ENCODE measurements at places on chromosomes 3 and 15.

DNA sequence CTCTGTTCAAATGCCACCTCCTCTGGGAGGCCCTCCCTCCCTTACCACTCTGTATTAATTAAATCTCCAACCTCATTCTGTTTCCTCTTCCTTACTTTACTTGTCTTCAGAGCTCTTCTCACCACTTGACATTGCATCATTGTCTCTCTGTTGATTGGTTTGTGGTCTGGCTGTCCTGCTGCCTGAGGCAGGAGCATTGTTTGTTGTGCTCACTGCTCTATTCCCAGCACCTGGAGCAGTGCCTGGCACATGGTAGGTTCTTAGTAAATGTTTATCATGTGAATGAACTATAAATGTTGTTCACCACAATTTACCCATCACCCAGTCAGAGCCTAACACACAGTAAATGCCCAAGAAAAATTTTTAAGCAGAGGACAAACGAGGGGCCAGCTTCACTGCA lies 6.7 kb upstream of the BFSP2 start:
- no peak for DNase-seq

- no peak for DNase-seq
Measured at GRCh38 chr15:68028137-68028887, 25.8 kb upstream of the PIAS1 start.

- peak; percentile 84 for DNase-seq
Measured at GRCh38 chr15:92906563-92907081, 6.5 kb downstream of the CHD2 start.

GRCh38 chr3:73024836-73025235 lies 28.2 kb downstream of the PPP4R2 start:
- DNase-seq, result no peak

- no peak for DNase-seq
Measured at GRCh38 chr3:152315623-152316022, 46.9 kb downstream of the MBNL1 start.

GRCh38 chr3:170180908-170181885 lies at the start of gene PHC3:
Gene PHC3, minus strand, starts transcription at chr3:170181733. Its CDS starts 18 bp downstream, at chr3:170181715.
- DNase-seq, result peak; percentile 96

- DNase-seq, result no peak
Measured at GRCh38 chr15:96335411-96336024, 5.0 kb downstream of the NR2F2 start.

DNA sequence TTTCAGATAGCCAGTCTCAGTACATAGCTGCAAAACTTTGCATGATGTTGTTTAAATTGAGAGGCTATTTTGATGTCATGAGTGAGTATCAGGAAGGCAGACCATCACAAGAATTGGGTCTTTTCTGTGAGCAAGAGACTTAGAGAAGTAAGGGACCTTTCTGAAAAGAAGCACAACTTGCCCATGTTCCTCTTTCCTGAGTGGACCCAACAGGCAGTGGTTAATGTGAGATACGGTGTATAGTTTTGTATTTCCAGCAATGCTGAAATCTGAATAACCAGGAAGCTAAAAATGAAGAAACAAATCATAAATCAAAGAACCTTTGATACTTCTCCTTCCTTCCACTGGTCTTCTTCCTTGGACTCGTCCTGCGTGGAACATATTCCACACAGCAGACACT lies 25.1 kb downstream of the MCTP2 start:
- DNase-seq, result no peak

- no peak for DNase-seq
Measured at GRCh38 chr3:72238010-72238691, 453.2 kb upstream of the PROK2 start.

GRCh38 chr15:64161688-64162477 lies 939 bp downstream of the PPIB start:
- DNase-seq, result no peak

GRCh38 chr15:60215225-60215963 lies 182.4 kb downstream of the ANXA2 start:
- no peak for DNase-seq

DNA sequence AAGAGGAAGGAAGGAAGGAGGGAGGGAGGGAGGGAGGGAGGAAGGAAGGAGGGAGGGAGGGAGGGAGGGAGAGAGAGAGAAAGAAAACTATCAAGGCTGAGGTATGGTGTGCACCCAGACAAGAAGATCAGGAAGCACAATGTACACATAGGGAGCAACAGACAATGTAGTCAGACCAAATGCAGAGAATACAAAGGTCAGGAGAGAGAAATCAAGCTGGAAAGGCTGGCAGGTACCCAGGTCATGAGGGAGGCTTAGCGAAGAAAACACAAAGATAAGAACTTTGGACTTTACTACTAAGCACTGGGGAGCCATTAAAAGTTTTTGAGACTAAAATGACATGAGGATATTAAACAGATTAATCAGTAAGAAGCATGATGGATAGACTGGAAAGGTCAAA lies 176.0 kb upstream of the TMCO5A start:
- DNase-seq, result no peak

DNA sequence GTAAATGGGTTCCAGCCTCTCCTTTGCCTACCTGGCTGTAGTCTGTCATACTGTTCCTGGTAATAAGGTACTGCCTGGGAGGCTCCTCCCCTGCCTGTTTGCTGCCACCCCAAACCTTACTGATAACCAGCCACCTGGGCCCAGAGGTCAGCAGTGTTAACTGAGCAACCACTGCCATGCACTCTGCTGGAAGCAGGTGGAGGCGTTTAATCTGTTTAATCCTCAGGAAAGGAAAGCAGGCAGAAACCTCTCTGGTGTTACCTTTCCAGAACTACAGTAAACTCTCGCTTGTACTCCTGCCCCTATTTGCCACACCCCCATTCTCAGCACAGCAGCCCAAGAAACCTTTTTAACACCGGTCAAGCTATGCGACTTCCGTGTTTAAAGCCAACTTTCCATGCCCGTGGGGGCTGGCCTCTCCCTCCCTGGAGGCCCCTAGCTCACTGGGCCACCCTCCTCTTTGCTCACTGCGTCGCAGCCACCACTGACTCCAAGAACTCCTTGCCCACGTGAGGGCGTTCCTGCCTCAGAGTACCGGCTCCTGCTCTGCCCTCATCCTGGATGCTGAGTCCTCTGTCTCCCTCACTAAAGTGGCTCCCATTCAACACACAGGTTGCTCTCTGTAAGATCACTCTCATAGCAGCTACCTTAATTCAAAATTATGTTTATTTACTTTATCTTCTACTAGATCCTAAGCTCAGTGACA lies 8.3 kb downstream of the BDH1 start:
- no peak for DNase-seq

DNA sequence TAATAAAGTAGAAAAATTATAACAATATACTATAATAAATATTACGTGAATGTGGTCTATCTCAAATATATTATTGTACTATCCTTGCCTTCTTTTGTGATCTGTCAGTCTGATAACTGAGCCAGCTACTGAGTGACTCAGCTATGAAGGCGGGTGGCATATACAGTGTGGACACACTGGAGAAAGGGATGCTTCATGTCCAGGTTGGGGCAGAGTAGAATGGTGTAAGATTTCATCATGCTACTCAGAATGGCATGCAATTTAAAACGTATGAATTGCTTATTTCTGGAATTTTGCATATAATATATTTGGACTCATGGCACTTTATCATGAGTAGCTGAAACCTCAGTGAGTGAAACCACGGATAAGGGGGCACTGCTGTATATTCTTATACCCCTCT lies 172.9 kb upstream of the TBC1D5 start:
- DNase-seq, result no peak

GRCh38 chr3:151321526-151321925 lies 4.9 kb upstream of the GPR87 start:
- no peak for DNase-seq

- DNase-seq, result no peak
Measured at GRCh38 chr3:12312010-12312409, 23.1 kb downstream of the PPARG start.

DNA sequence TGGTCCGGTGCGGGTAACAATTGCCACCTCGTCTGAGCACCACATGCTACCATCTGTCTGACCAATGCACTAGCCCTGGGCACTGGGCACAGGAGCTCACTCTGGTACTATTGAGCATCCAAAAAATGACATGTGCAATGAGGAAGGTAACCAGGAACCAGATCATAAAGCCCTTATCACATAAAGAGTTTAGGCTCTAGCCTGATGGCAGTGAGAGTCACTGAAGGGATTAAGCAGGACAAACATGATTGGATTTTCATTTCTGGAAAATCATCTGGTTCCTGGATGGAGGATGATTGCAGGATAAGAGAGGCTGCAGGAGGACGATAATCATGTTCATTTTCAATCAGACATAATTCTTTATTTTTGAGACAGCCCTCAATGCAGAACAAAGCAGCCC lies 12.4 kb downstream of the NDUFB4 start:
- no peak for DNase-seq

GRCh38 chr3:60772584-60772983 lies 478.7 kb downstream of the FHIT start:
- no peak for DNase-seq

DNA sequence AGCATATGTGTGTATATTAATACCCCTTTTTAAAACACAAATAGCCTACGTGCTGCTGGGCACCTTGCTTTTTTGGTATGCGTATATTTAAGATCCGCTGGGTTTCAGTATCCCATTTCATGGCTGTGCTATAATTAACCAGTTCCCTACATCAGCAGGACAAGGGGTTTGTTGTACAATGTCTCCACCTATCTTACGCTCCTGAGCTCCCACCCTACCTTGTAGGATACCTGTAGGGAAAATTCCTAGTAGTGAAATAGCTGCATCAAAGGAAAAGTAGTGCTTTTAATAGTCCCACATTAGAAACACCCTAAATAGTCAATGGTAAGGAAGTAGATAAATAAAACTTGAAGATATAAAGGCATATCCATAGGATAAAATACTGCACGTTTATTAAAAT lies 1.4 kb downstream of the MAP6D1 start:
- no peak for DNase-seq

DNA sequence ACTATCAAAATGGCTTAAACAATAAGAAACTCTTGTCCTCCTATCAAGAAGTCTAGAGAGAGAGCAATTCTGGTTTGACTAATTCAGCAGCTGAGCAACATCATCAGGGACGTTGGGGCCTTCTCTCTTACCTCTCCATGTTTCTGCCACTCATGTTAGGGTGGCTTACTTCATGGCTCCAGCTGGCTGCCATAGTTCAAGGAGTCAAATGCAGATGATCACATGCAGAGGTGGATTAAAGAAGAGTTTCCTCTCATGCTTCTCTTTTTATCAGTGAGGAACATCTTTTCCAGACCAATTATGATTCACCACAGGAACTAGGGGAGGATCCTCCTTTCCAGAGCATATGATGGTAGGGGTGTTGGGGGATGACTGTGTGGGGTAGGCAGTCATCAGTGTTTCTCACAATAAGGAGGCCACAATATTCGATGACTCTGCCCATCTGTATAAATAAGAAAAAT lies 45.5 kb downstream of the NEK11 start:
- peak; percentile 9 for DNase-seq

GRCh38 chr3:113769551-113769950 lies 22.7 kb downstream of the ATP6V1A start:
- no peak for DNase-seq

- no peak for DNase-seq
Measured at GRCh38 chr3:158107605-158108444, 1.6 kb upstream of the SHOX2 start.

- DNase-seq, result no peak
Measured at GRCh38 chr3:38002291-38002876, 11.8 kb downstream of the VILL start.

DNA sequence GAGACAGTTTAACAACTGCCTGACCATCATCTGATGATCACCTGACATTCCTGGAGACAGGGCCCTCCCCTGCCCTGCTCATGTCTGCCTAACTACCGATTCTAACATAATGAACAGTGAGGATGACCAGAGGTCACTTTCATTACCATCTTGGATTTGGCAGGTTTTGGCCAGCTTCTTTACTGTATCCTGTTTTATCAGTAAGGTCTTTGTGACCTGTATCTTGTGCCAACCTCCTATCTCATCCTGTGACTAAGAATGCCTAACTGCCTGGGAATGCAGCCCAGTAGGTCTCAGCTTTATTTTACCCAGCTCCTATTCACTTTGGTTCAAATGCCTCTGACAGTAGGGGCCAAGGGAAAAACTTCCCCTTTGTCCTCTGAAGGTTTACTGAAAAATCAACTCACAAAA lies 40.2 kb downstream of the METTL6 start:
- DNase-seq, result no peak

GRCh38 chr3:31776016-31776415 lies 205.0 kb downstream of the OSBPL10 start:
- no peak for DNase-seq

- DNase-seq, result no peak
Measured at GRCh38 chr3:179229177-179229576, 21.7 kb downstream of the KCNMB3 start.

- no peak for DNase-seq
Measured at GRCh38 chr3:69764861-69765260, 25.6 kb downstream of the MITF start.

DNA sequence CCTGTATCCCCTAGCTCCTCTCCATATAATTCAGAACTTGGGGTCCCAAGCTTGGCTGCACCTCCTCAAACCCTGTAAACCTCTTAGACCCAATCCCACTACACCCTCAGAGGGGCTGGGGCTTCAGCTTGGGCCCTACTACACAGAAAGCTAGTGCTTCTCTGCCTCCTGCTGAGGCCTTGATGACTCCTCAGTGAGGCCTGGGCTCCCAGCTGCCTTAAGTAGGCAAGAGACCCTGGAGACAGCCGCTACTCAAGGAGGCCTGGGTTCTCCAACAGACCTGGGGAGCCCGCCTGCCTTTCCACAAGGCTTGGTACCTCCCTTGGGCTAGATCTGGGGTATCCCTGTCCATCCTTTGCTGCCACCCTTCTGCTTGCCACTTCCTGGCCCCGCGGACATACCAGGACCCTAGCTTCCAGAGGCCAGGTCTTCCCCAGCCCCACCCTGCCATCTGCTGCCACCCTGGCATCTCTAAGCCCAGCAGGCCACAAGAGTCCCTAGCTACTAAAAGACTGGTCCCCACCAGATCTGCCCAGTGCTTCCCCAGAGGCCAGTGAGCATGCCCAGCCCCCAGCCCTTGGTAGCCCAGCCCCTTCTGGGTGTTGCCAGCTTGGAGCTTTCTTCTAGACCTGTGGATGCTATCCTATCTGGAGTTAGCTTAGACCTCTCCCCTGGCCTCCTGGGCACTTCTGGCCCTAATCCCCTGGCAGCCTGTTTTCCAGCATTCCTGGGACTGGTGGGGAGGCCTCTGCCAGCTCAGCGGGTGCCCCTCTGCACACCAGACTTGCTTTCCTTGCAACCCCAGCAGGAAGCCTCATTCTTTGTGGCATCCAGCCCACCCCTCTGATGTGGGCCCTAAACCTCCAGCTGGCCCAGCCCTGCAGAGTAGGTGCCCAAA lies 13.7 kb downstream of the C15orf39 start:
- DNase-seq, result no peak

- DNase-seq, result no peak
Measured at GRCh38 chr15:94385441-94385840, 154.1 kb downstream of the MCTP2 start.

DNA sequence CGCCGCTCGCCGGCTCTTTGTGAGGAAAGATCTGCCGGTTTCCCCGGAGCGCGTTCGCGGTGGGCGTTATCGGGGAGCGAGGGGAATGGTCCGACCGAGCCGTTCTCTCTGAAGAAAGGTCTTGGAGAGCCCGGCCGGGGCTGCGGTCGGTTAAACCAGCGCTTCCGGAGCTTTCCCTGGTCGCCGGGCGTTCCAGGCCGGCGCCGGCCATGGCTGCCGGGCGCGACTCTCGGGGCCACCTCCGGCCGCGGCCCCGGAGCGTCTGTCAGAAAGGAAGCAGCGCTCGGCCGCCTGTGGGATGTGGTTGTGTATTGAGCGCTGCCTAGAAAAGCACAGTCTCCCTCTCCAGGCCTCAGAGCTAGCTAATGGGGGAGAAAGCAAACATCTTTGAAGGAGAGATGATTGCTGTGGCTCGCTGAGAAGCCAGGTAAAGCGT lies 731 bp downstream of the FYTTD1 start:
- DNase-seq, result peak; percentile 69

GRCh38 chr3:146577662-146578061 lies 27.5 kb downstream of the PLSCR5 start:
- peak; percentile 14 for DNase-seq

Data from activated CD4-positive, alpha-beta T cell treated with anti-CD3 and anti-CD28 coated beads, Interleukin-2, amount 50 U/mL, for 16 hours (primary cell).